Activated T-cell treated with anti-CD3 and anti-CD28 coated beads for 24 hours (primary cell): ENCODE measurements at places on chromosomes 6 and 20.
A peak's percentile ranks its signal among the peaks of the same experiment; 100 is the strongest.

DNA sequence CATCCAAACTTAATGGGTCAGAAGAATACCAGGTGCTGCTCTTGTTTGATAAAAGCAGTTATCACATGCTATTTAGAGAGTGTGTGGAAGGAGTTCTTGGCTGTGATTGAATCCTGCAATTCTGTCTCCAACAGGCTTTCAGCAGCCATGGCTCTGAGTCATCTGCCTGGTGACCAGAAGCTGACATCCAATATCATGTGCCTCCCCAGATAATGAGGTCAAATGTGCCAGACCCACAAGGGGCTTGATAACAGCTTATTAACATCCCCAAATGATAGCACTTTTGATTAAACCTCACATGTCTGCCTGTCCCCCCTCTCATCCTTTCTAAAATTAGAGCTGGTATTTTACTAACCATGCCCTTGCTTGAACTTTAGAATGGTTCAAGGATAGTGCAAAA lies 175.7 kb upstream of the PLN start:
- DNase-seq, result no peak

DNA sequence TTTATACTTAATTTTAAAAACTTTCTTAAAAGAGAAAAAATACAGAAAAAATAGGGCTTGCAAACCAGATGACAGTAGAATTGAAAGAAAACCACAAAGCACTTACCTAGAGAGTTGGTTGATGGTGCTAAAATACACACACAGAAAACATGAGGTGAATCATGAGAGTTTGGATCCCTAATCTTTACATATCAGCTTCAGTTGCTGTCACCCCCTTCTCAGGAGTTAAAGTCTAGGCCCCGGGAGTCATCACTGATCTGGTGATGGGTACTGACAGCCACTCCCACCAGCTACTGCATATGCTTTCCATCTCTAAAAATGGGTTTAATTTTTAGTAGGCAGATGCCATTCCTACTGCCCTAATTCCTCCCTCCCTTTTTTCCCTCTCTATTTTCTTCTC lies 16.7 kb downstream of the TSBP1 start:
- DNase-seq, result no peak

- no peak for DNase-seq
Observed at GRCh38 chr20:33353013-33353402, 48.3 kb downstream of the CDK5RAP1 start.

DNA sequence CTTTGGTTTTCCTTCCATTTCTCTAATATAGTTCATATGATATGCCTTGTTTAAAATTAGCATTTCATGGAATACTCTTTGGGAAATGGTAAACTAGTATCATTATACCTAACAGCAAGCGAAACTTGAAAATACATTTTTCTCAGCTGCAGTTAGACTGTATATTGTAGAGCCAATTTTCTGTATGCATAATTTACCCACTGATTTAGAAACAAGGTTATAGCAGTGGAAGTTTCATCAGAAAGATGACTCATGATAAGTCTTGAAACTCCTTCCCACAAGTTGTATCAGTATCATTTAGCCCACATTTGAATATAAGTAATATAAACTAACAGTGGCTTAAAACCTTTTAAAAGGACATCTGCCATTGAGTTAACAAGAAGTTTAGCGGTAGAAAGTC lies 164.8 kb upstream of the BMP5 start:
- no peak for DNase-seq

DNA sequence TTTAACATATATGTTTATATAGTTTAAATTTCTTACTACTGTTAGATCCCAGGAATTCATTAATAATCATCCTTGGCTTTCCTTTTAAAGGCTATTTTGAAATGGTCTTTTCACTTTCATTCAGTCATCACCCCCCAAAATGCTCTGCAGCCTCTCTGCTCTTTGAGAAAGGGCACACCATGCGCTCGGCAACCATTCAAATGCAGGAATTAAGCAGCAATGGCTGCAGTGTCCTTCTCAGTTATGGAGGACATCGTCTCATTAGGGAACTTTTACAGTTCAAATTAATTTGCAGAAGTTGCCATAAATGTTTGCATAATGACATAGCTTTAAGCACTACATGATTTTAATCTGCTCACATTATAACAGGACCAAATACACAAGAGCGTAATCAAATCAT lies 6.3 kb downstream of the TUBB1 start:
- DNase-seq, result no peak

GRCh38 chr6:76250666-76251065 lies 178.2 kb upstream of the IMPG1 start:
- DNase-seq, result no peak

DNA sequence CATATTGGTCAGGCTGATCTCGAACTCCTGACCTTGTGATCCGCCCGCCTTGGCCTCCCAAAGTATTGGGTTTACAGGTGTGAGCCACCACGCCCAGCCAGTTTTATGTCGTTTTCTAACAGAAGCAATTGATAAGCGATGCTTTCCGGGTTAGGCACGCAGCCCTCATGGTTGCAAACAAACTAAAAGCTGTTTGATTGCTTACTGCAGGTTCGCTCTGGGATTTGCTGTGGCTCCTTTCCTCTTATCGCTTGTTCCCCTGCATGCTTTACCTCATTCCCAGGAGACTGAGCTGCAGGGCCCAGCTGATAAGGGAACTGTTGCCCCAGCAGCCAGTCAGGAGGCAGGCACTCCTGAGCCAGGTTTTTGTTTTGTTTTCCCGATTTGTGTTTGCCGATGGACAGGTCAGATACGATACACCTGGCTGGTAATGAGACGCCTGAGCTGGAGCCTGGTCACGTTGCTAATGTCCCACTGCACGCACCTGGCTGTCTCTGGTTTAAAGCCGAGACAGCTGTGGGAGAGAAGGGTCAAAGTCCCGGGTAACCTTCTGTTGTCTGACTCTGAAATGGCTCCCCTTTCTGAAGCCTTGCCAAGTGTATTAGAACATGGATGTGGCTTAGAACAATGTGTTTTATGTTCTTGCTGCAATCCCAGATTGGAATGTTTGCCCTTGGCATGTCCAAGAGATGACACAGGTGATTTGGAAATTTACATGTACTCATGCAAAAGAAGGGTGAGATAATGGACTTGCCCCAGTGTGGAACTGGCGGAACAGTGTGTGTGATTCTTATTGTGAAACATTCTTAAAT lies 19.9 kb downstream of the DSP start:
- no peak for DNase-seq

DNA sequence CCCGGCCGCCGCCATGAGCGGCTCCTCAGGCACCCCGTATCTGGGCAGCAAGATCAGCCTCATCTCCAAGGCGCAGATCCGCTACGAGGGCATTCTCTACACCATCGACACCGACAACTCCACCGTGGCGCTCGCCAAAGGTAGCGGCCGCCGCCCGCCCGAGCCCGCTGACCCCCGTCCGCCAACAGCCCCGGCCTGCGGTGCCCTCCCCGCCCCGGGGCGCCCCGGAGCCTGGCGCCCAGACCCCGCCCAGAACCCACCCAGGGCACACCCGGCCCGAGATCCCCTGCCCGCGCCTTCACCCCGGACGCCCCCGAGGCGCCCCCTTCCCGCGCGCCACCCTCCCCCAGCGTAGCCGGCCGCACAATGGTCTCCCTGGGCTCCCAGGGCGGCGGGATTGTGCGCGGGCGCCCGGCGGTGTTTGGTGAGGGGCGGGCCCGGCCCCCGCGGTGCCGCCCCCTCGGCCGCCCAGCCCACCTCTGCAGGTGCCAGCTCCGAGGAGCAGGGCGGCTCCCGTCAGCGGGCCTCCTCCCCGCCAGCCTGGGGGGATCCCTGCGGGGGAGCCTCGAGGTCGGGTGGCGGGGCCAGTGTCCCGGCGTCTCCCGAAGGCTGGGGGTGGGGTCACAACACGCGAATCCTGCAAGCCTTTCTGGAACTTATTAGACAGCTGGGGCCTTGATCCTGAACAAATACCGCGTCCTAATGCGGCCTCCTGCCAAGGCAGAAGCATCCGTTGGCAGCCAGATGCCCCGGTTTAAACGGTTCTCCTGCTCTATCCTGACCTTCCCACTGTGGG lies 577 bp downstream of the LSM14B start:
- no peak for DNase-seq

GRCh38 chr20:7950387-7950786 lies 10.1 kb upstream of the HAO1 start:
- no peak for DNase-seq

DNA sequence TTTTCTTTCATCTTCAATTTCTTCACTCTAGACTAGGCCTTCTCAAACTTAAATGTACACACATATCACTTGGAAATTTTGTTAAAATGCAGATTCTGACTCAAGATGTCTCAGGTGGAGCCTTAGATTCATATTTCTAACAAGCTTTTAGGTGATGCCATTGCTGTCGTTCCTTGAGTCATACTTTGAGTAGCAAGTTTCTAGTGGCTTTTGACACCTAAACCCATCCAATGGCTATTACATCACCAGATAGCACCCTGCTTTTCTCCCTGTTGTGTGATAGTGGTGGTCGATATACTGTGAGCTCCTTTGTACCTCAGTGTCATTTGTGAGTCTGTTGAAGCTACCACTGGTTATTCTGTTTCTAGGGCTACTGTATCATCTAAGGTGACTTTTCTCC lies 34.8 kb upstream of the BAG2 start:
- no peak for DNase-seq

GRCh38 chr6:111922454-111923297 lies 49.4 kb upstream of the FYN start:
- DNase-seq, result no peak

- no peak for DNase-seq
Observed at GRCh38 chr20:43799150-43799711, 72.4 kb upstream of the GTSF1L start.

GRCh38 chr6:157766901-157767774 lies 55.9 kb upstream of the SNX9 start:
- no peak for DNase-seq

- no peak for DNase-seq
Observed at GRCh38 chr6:39050453-39051112, 2.0 kb downstream of the GLP1R start.

GRCh38 chr6:166512567-166512966 lies 73.9 kb downstream of the RAMACL start:
- DNase-seq, result no peak

DNA sequence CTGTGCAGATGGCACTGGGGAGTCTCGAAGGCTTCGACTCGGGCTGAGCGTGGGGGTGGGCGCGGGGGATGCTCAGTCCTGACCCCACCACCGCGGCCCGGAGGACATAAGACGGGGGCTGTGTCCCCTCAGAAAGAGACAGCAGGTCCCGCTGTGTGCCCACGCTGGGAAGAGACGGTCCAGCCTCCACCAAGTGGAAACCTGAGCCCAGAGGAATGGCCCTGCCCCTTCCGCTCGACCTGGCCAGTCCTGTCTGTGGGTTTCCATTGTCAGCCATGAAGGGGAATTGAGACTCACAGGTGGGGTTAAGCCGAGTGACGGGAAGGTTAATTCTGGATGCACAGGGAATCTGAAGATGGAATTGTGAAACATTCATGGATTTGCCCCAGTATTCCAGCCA lies 442.7 kb downstream of the PREX1 start:
- no peak for DNase-seq

GRCh38 chr6:75620381-75621304 lies 19.0 kb downstream of the SENP6 start:
- DNase-seq, result no peak

GRCh38 chr6:106716966-106717365 lies 87.6 kb downstream of the QRSL1 start:
- no peak for DNase-seq

DNA sequence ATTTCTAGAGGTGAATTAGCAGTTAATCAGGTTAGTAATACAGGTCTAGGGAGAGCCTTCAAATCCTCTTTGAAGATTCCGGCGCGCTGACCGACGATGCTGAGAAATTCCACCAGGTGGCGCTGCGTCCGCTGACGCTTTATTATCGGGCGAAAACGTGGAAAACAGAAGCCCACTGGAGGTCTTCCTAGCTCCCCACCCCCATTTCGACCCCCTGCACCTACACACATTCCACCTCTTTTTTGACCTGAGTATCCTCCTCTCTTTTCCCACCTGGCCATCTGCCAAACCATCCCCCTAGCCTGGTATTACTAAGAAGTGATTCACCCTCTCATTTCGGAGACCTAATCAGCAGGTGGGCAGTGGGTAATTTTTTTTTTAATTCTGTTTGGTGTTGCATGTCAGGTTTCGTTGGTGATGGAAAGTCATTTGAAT lies 65.4 kb upstream of the RIN2 start:
- DNase-seq, result peak; percentile 5
